ENCODE measurements at places on chromosomes 12 and 14.

DNA sequence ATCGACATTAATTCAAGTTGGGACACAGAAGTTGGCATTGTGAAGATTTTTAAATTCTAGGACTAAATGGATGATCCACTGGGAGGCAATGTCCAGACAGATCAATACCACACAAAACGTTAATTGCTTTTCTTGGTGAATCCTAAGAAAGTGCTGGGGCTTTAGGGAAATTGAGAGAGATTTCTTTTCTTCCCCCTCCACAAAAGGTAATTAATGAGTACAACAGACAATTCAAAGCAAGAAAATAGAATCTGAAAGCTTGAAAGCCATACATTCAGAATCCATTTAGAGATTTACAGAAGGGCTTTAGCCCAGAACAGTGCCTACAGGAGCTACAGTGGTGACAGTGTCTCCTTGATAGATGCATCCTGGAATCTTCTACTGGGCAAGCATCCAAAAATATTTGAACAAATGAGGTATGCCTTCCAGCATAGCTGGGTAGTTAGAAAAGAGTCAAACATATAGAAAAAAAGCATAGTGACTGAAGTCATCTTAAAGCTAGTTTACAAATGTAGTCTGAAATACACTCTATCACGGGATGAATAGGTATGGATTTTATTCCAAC is 718.1 kb downstream of the DIO2 start:
- DNase-seq = no peak

DNA sequence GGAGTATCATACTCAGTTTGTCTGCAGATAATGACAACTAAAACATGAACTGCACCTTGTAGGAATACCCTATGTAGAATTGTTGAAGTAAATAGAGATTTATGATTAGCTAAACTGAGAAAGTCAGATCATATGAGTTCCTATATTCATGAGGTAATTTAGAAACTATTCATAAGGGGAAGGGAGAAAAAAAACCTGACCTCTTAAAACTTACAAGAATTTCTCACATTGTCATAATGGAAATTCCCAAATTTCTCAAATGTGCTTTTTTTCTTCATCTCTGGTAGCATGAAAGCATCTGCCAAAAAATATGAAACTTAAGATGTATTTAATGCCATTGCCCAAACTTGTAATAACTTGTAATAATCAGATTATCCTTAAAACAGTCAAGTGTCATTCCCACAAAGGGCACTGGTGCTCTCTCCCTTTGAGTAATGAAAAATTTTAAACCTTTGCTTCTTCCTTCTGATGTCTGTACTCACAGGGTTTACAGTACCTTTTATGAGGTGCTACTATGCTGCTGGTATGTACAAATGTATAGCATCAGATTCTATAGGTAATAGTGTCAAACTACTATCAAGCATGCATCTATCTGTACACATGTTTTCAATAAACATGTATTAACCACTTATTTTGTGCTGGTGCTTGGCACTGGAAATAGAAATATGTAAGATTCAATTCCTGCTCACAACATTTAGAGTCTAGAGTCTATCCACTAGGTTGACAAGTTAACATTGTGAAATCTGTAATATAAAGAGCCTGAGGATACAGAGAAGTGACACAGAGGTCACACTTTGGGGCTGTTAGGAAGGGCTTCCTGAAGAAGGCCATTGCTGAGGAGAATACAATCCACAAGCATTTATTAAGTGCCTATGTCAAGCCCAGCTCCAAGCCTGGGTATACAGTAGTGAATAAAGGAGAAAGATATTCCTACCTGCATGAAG is 17.4 kb upstream of the DRAM1 start:
- DNase-seq = no peak

DNA sequence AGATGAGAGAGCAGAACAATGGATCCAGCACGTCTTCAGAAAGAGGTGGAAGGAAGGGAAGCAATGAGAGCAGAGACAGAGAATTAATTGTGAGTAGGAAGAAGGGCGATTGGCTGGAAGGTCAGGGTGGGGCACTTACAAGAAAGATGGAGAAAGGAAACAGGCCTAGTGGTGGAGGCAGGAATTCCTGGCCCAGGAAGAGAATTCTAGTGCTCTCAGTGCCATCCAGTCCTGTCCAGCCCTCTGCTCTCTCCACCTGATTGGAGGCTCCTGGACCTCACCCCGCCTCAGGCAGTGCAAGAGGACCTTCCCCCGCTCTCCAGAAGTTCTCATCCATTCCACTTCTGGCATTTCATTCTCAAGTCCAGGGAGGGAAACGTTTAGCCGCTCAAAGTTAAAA is 43.0 kb downstream of the NGB start:
- no peak for DNase-seq

DNA sequence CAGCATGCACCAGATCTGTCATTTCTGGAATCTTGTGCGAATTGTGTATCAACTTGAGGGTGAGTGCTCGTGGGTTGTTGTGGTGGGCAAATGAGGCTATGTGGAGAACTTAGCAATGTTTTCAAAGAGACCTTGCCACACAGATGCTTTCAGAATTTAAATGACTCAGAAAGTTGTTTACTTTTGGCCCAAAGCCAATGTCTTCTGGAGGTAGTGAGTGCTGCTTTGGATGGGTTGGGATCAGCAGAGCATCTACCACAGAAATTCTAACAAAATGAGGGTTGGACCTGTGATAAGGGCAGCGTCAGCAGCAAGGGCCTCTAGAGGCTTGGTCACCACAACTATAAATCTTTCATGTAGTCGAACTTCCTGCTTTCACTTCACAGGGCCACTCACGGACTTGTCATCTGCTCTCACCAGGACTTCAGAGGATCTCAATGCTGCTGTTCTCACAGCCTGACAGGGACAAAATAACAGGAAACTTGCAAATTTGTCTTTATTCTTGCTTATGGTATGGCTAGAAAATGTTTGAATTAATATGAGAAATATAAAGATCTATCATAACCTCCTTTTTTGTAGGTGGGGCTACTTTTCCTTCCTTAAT is 111.4 kb downstream of the DACT1 start:
- DNase-seq = no peak

DNA sequence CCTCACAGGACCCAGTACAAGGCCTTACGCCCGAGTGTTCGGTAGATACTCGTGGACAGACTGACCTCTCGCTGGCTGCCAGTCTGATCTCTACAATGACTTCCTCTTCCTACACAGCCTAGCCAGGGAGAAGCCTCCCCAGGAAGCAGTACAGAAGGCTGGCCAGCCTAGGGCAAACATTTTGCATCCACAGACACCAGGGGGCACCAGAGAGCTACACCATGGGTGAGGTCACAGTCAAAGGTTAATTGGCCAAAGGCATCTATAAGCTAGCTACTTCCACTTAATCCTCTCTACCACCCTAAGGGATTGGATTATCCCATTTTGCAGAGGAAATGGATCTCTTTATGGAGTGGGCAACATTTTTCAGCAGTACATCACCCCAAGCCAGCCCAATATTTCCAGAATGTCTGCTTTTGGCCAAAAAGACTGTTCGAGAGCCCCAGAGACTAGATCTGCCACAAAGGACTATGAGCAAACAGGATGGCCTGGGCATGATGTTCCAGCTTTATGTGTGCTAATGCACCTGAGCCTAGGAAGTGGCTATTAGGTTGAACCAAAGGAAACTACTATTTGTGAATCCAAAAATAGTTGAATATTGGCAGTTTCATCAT is 14.6 kb upstream of the PNMA1 start:
- DNase-seq = peak; percentile 75

DNA sequence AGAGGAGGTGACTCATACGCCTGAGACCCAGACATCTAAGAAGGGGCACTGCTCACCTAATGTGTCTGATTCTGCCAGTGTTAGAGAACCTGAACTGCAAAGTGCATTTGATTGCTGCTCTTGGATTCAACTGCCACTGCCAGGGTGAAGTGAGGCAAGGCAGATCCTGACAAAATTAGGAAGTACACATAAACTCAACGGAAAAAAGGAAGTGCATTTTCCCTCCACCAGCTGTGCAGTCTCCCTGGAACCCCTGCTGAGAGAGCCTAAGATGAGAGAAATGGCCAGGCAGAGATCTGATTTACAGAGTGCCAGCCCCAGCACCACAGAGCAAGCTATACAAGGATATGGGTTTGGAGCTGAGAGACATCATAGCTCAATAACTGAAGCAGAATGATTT is 215.3 kb downstream of the SEC23A start:
- DNase-seq = no peak

GRCh38 chr14:35369701-35370191 is 34.8 kb downstream of the NFKBIA start:
- no peak for DNase-seq

- no peak for DNase-seq
Observed at GRCh38 chr12:57776247-57776587, 3.8 kb downstream of the EEF1AKMT3 start.

DNA sequence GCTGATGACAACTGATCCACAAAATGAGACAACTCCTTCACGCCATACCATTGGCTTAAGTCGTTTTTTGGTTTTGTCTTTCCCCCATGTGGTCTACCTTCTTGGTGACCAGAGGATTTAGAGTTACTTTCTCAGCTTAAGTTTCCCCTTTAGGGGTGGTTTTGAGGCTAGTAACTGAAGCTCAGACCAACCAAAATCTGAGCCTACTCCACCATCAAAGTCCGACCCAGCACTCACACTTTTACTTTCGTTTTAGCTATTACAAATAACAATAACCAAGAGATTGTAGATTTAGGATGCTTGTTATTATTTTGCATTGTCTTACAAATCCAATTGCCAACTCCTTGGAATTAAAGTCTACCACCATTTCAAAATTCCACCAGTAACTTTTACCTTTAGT is 130.6 kb upstream of the MDM1 start:
- no peak for DNase-seq

DNA sequence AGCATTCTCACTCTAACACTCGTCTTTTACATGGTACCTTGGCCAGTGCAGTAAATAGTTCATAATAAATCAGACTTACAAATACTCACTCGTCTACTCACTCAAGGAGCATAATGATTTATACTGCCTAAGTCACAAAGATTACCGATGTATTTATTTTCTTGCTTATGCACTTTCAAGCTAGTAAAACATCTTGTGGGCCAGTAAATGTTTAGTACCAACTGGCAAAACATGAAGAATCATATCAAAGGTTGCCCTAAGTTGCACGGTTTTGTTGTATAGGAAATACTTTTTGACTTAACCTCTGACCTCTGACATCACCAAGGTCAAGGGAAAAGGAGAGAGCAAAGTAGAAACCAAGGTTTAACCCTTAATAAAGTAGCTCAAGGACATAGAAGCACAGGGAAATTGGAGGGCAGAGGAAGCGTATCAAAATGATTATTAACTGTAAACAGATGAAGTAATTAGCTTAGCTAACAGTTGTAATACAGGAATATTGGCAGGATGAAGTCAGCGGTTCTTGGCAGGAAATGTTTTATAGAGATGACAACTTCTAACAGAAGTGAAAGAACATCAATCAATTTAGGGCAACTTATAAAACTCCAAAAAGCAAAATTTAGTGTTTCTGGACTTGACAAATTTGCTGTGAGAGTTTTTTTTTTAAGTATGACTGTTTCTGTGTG is 131.9 kb downstream of the HMGA2 start:
- no peak for DNase-seq

GRCh38 chr14:55731881-55732498 is 152.0 kb downstream of the KTN1 start:
- peak; percentile 16 for DNase-seq

DNA sequence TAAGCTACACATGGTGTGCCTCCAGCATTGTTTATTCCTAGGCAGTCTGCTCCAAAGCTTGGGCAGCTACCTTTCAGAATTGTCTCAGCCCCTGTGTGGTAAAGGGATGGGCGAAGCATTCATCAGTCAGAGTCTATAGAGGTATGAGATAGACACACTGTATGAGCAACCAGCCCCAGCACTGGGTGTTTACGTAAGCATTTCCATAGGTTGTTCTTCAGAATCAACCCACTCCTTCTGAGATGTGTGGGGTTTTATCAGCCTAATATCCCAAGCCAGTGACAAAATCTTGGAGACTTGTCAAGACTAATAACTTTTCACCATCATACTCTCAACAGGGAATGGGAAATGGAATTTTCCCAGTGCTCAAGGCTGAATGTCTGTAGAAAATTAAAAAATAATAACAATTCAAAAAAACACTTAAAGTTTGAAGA is 98.2 kb downstream of the BTG1 start:
- DNase-seq = no peak

DNA sequence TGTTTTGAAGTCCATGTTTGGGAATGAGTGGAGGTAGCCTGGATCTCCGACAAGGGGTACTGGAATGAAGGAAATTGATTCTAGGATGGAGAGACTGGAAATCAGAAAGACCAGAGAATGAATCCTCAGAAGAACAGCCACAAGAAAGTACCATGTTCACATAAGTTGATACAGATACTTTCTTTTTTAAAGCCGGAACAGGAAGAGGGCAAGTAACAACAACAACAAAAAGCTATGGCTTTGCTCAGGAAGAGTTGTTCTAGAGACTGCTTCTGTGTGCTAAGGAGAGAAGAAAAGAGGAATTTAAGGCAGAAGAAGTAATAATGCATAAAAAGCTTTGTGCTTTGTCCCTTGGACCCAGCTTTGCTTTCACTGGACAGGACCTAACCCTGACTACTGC is 6.2 kb downstream of the TC2N start:
- no peak for DNase-seq

DNA sequence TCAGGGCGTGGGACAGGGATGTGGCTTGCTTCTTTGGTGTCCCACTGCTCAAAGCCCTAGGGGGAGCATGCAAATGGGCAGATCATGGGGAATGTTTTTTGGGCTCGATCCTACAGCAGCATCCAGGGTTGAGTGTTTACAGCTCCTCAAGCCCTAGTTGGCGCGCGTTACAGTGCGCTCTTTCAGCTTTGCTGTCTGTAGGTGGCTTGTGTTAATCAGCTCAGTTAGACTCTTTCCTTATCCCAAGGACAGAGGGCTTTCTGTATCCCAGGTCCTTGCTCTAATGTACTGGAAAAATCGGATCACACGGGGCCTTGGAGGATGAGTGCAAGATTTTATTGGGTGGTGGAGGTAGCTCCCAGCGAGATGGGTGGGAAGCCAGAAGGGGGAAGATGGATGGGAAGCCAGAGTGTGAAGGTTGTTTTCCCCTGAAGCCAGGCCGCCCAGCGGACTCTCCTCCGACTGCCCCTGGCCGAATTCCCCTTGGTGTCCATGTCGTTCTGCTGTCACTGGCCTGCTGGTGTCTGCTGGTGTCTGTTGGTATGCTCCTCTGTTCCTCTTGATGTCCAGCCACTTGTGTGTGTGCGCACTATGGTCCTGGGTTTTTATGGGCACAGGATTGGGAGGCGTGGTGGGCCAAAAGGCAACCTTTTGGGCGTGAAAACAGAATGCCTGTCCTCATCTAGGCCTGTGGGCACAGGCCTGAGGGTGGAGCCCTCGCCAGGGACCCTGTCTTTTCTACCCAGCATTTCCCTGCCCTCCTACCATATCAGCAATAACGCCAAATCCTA is 10.7 kb upstream of the TXNRD1 start:
- no peak for DNase-seq

- DNase-seq = peak; percentile 31
Observed at GRCh38 chr12:49838973-49839633, 3.8 kb downstream of the BCDIN3D start.

GRCh38 chr14:49970474-49971147 is 77.7 kb downstream of the ARF6 start:
- no peak for DNase-seq

GRCh38 chr14:39628087-39628486 is 195.9 kb upstream of the FBXO33 start:
- no peak for DNase-seq
